CD4-positive, alpha-beta T cell treated with Interleukin-4 for 4 hours (primary cell): ENCODE measurements at places on chromosomes 12 and 14.

GRCh38 chr12:16228067-16228466 lies 49.4 kb downstream of the SLC15A5 start:
- DNase-seq = no peak

GRCh38 chr14:86543521-86543920 lies 1013.6 kb downstream of the FLRT2 start:
- no peak for DNase-seq

DNA sequence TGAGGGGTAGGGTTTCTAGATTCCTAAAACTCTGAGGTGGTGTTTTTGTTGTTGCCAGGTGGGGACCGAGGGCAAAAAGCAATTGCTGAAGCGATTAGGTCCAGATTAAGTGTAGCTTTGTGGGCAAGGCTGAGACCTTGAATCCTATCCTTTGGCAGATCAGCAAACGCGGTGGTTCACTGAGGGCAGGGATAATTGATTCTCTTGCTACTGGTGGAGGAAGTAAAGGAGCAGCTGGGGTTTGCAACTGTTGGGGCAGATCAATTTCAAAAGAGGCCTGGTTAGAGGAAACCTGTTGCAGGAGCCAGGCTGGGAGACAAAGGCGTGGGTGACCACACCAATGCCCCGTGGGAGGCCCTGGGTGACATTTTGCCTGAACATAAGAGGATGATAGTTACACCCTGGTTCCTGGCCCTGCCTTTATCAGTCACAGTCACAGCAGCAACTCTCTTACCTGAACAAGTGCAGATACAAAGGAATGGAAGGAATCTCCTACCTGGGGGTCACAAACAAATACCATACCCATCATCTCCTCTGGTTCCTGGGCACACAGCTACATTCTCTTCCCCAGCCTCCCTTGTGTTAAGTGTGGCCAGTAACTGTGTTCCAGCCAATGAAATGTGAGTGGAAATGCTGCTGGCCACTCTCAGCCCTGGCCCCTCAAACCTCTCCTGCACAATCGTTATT lies 43.3 kb upstream of the RASSF3 start:
- DNase-seq = no peak

- DNase-seq = no peak
These were observed 11.1 kb upstream of the TMPO start for GRCh38 chr12:98504368-98504617.

- no peak for DNase-seq
These were observed 64.1 kb downstream of the ITPR2 start for GRCh38 chr12:26768611-26769603.

- no peak for DNase-seq
These were observed 27.1 kb downstream of the ATP6V1D start for GRCh38 chr14:67332468-67332867.

- no peak for DNase-seq
These were observed 3.2 kb upstream of the SPTSSA start for GRCh38 chr14:34465069-34465859.

DNA sequence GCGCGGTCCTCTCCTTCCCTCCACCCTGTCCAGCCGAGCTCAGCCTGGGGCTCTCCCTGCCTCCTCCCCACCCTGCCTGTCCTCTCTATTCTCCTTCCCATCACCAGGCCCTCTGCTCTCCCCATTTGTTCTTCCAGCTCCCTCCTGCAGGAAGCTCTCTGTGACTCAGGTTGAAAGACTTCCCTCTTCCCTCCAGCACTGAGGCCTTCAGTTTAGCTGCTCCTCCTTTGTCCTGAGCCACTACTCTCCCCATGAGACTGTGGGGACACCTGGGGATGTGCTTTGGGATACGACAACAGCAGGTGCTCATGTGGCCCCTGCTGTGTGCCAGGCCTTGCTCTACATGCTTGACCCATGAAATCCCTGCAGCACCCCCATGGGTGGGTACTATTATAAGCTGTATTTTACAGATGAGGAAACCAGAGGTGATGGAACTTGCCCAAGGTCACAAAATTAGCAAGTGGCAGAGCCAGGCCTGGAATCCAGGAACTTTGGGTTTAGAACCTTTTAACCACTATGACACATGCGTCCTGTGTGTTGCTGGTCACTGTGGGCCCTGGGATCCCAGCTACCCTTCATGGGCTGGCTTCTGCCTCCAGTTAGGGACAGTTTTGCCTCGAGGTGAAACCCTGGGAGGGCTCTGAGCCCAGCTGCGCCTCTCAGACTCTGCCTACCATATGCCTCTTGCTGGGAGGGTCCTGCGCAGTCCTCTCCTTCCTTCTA lies 5.5 kb downstream of the KRT80 start:
- DNase-seq = no peak

- no peak for DNase-seq
These were observed 497.2 kb downstream of the FLRT2 start for GRCh38 chr14:86027144-86027543.

DNA sequence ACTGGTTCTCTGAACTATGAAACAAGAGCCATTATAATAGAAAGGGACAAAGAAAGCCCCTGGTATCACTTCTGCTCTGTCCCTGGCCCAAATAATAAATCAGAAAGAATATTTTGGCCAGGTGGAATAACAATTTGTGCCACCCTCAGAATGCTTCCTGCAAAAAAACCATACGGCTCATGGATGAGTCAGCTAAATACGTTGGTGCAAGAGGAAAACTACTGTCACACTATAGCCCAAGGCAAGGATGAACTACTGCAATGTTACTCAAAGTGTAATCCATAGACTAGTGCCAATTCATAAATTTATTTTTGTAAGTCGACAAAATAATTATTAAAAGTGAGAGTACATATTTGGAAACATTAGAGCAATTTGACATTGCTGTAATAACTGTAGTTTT lies 68.2 kb downstream of the ANKS1B start:
- no peak for DNase-seq

DNA sequence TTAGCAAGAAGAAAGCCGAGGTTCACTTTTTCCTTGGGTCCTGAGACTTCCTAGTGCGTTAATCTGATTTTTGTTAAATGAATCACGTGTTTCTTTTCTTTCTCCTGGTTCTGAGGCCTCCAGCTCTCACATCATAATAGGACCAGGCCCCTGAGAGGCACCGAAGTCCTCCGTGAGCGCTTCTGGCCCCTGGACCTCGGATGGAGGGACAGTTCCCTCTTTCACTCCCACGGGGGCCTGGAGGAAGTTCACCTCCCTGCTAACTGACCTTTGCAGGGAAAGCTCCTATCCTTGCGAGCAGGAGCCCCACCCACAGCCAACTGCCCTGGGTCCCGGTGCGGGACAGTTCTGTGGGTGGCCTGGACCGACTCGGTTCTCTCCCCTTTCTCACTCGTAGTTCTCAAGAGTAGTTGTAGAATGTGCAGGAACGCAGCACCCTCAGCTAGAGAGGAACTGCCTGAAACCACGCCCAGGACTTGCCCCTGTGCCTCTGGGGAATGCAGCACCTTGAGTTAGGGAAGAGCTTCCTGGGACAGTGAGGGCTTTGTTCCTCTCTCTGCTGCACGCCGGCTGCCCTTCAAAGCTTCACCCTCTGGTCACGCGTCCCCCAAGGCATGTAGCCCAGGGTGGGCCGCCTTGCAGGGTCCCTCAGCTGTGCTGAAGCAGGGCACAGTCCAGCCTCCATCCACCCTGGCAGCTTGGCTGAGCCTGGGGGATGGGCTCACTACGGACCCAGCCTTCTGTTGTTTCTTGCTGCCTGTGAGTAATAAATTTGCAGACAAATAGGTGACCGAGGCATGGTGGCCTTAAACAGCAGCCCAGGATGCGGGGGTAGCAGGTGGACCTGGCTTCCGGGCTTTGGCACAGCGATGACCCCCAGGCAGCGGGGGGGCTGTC lies 264.6 kb downstream of the ADGRD1 start:
- DNase-seq = no peak

GRCh38 chr12:39830171-39830570 lies 210.6 kb upstream of the ABCD2 start:
- DNase-seq = no peak

- DNase-seq = no peak
These were observed 5.7 kb upstream of the GPR65 start for GRCh38 chr14:87999277-87999676.

GRCh38 chr12:69168363-69168762 lies 71.0 kb upstream of the CPSF6 start:
- no peak for DNase-seq

- DNase-seq = no peak
These were observed 13.1 kb downstream of the APPL2 start for GRCh38 chr12:105222726-105223351.

DNA sequence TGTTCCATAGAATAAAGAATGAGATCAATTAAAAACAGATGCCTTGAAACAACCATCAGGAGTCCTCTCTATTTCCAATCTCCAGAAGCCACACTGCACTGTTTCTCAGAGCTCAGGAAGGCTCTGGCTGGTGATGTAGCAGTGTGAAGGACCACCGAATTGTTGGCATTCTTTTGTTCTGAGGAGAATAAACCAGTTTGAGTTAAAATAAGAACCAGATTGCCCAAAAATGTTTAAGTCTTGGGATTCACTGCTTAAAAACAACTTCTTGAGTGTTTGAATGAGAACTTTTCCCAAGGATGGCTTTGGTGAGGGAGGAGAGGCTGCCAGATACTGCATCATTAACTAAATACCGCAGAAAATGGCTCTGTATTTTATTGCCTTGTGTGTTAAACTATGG lies 341.2 kb downstream of the C12orf75 start:
- no peak for DNase-seq

- no peak for DNase-seq
These were observed 406.3 kb downstream of the RPL10L start for GRCh38 chr14:46245276-46245675.
